ENCODE measurements at places on chromosomes 3 and 15.

- DNase-seq: no peak
Measured at GRCh38 chr3:2154621-2155020, 56.0 kb downstream of the CNTN4 start.

GRCh38 chr15:26015516-26016075 lies 152.5 kb upstream of the ATP10A start:
- no peak for DNase-seq

- DNase-seq: no peak
Measured at GRCh38 chr3:146476094-146476740, 6.9 kb upstream of the PLSCR2 start.

DNA sequence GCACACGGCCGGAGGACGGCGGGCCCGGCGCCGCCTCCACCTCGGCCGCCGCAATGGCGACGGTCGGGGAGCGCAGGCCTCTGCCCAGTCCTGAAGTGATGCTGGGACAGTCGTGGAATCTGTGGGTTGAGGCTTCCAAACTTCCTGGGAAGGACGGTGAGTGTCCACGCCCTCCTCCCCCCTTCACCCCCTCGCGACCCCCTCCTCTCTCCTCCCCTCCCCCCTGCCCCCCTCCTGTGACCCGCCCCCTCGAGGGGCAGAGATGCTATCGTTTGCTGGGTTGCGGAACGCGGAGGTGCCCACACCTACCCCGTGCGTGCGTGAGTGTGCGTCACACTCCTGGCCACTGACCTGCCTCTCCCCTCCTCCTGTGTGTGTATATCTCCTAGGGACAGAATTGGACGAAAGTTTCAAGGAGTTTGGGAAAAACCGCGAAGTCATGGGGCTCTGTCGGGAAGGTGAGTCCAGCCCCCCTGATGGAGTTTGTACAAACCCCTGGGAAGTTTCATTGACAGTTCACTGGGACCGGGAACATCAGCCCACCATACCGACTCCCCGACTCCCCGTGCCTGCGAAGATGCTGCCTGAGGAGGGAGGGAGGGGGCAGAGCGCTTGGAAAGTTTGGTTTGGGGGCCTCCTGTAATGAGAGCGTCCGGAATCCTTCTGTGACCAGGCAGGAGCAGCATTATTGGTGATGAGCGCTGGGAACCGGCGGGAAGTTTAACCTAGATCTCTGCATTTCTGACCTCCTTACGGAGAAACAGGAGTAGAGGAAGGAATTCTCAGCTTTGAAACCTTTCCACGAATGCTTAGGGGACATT lies 795 bp upstream of the SCAANT1 start:
- DNase-seq: no peak

Measured in D721Med (cell line).